ENCODE measurements at places on chromosomes 11 and 22. TPM values are rescaled to one million over a fixed set of nuclear protein-coding genes. Genes with fewer than 3 reads are reported as not detected.
A peak's percentile ranks its signal among the peaks of the same experiment; 100 is the strongest.

The ZNRD2 gene
- total RNA-seq = 23.7 TPM

The PAMR1 gene
- 15.6 TPM for total RNA-seq

The IFITM10 gene
- 3.4 TPM for total RNA-seq

DNA sequence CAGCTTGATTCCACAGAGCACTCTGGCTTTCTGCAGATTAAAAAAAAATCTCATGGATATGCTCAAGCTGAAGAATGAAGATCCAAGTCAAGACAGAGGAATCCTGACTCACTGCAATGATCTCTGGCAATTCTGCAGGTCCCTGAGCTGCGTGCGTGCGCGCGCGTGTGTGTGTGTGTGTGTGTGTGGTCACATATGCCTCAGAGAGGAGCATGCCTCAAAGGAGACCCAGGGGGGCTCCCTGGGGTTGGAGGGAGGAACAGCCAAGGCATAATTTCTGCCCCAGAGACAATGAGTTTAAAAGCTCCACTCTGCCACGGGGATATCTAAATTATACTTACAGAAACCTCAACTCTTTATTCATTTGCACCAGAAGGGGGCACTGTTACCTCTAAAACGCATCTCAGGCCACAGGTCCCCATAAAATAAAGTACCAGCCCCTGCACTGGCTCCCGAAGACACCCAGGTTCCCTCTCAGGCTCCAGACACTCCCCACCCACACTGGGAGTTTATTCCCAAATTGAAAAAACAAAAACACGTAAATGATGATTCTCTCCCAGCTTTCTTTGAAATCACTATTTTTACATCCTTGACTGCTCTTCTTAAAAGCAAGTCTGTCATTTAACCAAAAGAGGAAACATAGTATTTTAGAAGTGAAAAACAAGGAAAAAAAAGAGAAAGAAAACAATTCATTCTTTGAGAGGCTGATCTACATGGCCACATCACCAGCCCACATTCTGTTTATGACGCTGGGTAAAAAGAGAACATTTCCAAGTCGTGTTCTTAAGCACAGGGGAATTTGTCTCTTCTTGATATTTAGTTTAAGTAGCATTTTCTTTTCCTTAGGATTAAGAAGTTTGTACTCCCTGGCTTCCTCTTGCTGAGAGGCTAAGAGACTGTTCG is 401.0 kb downstream of the LARGE1 start:
- no peak for DNase-seq

DNA sequence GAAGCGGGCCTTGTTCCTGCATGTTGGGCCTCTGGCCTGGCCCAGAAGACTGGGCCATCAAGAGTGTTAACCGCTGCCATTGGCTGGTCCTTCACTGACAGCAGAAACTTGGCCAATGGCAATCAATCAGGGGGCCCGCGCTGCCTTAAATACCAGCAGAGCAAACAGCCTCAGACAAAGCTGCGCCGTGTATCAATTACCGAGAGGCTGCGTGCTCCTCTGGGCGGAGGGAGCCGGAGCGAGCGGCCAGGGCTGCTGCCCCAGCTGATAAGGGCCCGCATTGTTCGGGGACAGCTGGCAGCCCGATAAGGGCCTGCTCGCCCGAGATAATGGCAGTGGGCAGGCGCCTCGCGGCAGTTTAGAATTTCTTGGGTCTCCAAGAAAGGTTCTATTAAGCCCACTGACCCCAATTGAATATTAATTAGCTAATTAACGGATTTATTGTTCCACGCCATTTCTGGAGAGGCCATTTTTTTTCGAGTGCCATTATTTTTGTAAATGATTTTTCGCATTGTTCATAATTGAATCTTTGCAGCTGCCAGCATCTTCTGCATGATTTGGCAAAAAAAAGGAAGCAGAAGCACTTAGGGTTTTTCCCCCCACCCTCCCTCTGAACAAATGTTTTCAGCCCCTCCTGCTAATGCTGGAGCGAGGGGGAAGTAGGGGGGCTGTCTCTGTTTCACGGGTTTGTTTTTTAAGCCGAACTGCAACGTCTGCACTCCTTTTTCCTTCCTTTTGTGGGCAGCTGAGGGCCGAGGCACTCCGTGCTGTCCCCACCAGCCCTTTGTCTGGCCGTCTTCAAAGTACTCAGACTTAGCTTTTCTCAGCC is 37.6 kb upstream of the RIC3 start:
- DNase-seq = no peak

DNA sequence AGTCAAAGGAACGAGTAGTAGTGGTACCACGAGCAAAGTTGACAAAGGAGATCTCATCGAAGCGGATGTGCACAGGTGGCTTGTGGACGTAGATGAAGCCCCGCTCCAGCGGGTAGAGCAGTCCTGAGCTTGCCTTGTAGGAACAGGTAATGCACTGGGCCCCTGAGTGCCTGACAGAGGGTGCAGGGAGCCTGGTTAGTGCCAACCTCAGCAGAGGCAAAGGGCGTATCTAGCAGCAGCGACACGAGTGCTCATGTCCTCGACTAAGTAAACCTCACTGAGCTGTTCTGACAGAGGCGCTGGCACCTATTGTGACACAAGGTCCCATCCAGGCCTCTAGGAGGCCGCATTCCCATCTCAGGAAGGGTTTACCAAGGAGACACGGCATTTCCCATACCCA is 4.0 kb downstream of the SSRP1 start:
- no peak for DNase-seq

GRCh38 chr11:114571712-114572111 is 12.0 kb upstream of the NXPE1 start:
- no peak for DNase-seq

DNA sequence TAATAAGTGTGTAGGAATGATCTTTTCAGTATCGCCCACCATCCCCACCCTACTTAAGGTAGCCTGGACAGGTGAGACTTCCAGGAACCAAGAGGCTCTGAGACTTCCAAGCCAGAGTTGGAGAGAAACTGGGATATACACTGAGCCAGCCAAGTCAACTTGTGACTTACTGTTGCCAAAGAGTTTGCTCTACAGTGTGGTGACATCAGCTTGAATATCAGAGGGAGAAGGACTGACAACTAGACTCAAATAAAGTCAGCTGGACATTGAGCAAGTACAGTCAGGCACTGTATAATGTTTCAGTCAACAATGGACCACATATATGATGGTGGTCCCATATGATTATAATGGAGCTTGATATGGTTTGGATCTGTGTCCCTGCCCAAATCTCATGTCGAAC is 1.2 kb upstream of the MMP10 start:
- DNase-seq = no peak

GRCh38 chr11:75469785-75470405 is 36.9 kb upstream of the KLHL35 start:
- no peak for DNase-seq

- DNase-seq = no peak
Measured at GRCh38 chr22:23100124-23100801, 29.9 kb downstream of the GNAZ start.

DNA sequence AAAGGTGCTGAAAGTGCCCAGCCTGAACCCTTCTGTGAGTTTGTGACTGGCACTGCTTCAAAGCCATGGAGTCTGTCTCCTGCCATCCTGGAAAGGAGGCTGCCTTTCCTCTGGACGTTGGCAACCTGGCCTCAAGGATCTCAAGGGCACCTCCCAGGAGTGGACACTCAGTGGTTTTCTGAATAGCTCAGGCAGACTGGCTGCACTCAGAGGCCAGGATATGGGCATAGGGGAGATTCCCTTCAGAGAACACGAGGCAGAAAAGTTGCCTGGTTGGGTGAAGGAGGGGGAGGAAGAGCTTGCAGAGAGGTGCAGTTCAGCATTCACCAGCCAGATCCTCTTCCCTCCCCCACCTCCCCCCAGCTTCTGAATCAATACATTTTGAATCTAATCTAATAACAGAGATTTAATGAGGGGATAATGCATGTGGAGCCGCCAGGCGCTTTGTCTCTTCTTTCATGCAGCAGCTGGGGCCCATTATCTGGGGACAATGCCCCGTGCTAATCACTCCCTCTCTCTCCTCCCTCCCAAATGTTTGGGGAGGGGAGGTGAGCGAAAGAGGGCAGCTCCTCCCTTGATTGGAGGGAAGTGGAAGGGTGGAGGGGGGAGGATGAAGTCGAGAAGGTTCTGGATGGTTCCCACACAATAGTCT is 17.7 kb downstream of the HTR3A start:
- DNase-seq = no peak

DNA sequence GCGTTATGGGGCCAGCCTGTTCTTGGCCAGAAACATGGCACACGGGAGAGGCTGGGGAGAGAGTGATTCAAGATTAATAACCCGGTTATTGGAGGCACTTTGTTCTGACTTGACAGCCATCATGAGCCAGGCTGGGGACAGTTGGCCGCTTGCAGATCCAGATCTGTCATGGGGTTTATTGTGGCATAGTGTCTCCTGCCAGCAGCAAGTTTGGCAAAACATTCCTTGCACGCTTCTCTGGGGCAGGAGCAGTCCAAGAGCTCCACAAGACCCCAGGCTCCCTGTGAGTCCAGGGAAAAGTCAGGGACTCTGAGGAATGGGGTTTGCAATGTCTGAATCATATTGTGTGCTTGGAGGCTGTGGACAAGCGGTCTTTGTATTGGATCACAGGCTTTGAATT is 270.4 kb downstream of the MIAT start:
- no peak for DNase-seq

DNA sequence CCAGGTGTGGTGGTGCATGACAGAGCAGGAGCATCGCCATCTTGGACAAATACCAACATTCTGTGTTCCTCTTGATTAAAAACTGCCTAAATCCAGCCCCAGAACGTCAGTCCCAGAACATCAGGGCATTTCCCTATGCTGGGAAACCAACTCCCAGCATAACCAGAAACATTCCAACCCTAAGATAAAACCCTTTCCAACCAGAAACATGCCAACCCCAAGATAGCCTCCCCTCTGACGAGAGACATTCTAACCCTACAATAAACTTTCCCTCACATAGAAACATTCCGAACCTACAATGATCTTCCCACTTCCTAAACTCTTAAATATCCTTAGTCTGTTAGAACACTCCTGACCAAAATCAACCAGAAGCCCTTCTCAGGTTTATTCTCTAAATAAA is 11.6 kb downstream of the PLAAT4 start:
- no peak for DNase-seq

DNA sequence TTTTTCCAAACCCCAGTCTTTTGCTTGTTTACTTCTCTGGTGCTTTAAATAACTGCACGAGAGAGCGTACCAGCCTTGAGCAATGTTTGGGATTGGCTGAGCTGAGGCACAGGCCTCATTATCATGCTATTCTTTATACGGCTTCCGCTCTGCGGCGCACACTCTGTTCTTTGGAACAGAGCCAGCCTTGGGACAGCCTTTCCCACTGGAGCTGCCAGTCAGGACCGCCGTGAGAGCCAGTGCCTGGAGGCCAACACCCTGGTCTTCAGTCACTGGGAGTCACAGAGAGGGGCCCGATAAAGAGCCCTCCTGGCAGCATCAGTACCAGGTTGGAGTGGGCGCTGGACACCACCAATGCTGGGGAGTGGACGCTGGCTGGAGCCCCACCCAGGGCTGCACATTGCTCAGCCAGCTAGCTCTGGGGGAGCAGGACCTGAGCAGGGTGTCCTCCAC is 125.6 kb downstream of the BCR start:
- no peak for DNase-seq

DNA sequence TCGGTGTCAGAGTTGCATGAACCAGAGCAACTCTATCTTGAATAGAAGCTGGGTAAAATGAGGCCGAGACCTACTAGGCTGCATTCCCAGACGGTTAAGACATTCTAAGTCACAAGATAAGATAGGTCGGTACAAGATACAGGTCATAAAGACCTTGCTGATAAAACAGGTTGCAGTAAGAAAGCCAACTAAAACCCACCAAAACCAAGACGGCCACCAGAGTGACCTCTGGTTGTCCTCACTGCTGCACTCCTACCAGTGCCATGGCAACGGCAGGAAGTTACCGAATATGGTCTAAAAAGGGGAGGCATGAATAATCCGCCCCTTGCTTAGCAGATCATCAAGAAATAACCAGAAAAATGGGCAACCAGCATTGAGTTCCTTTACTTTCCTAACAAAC is 2.4 kb upstream of the KAT5 start:
- DNase-seq = no peak

GRCh38 chr11:124174001-124174583 is 9.1 kb upstream of the OR10D3 start:
- DNase-seq = no peak

GRCh38 chr11:64305691-64306562 is 603 bp downstream of the ESRRA start:
- peak; percentile 86 for DNase-seq

GRCh38 chr22:31062566-31063230 is 18.4 kb upstream of the SMTN start:
- no peak for DNase-seq

DNA sequence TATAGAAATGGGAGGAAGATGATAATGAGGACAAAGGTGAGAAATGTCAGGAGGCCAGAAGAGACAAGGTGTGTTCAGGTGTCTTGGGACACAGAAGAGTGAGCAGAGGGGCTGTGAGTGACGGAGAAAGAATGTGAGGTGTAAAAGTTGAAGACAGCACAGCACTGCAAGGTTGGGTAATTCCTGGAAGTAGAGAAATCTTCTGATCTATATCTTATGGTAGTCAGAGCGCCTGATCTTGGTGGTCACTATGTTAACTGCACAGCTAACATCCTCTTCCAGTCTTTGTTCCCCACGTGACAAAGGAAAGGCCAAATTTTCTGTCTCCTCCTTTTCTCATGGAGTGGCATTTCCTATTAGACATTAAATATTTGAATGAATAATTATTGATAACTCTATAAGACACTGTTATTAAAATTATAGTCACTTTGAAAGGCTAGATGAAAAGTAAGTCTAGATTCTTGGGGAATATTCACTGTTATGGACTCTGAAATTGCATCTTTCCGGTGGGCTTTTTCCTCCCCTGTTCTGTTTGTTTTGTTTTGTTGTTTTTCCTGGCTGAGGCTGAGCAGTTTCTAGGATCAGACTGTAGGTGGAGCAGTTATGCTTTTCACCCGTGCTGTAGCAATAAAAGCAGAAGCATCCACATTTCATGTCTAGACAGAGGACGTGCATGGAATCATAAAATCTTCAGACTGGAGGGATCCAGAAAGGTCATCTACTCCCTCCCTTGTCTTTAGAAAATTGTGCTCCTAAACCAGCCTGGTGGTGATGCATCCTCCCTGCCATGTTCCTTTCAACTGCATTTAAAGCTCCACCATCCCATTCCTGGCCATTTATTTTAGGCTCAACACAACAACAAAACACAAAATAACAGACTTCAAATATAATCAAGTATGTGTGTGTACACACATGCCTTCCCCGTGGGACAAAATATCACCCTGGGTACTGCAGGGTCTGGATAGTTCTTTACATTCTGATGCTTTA is 26.6 kb downstream of the SC5D start:
- no peak for DNase-seq

Measured in sciatic nerve (tissue), 2 donors.